ENCODE measurements at places on chromosomes 2 and 18.

DNA sequence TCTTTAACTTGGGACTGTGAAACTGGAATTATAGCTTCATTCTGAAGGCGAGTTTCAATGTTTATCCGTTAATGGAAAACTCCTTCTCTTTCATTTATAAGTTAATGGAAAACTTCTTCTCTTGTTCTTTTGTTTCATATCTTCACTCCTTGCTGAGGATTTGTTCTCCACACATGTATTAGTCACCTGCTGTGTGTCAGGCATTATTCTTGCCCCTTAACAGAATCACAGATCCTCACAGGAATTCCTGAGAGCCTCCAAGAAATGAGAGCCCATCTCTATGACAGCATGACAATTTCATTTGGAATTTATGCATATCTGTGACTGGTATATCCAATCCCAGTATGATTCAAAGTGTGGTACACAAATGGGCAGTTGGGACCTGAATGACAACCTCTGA, 545.8 kb downstream of the BCL11A start:
- DNase-seq, result no peak

- no peak for DNase-seq
Measured at GRCh38 chr2:99899882-99900281, 242.5 kb downstream of the AFF3 start.

GRCh38 chr2:216925636-216926366, 65.9 kb upstream of the TNP1 start:
- no peak for DNase-seq

DNA sequence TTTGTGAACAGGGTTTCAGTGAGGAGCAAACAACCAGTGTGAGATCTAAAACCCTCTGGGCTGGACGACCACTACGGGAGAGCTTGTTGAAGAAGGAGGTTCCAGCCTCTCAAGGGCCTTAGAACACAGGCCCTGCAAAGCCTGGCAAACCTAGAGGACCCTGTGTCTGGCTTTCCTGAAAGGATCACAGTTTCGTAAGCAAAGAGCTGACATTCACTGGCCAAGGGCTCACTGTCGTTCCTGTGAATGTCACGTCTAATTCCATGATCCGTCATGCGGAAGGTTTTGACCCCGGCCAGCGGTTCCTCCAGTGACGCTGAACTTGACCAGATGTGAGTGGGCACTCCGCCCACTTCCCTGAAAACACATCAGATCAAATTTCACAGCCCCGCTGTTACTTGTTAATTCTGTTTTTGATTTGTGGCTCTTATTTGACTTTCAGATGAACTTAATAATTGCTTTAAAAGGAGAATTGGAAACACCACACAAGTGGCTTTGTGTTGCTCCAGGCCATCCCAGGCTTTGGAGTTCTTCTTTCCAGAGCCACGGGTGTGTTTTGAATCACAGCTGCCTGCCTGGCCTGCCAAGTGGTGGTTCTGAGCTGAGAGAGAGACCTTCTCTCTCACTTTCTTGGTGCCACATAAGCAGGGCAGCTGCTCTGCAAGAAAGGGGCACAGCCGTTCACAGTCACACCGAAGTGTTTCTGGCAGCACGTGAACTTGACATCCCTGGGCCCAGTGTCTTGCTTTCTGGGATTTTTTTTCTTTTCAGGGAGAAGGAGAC, 308.4 kb downstream of the NDUFA10 start:
- DNase-seq, result no peak

- no peak for DNase-seq
Measured at GRCh38 chr2:26114151-26114550, 58.7 kb upstream of the GAREM2 start.

- no peak for DNase-seq
Measured at GRCh38 chr18:7878265-7879211, 311.4 kb downstream of the PTPRM start.

- DNase-seq, result no peak
Measured at GRCh38 chr2:26645762-26646161, 4.6 kb upstream of the CIB4 start.

- DNase-seq, result no peak
Measured at GRCh38 chr2:8628179-8628865, 53.5 kb upstream of the ID2 start.

GRCh38 chr2:138106606-138107005, 142.3 kb downstream of the HNMT start:
- no peak for DNase-seq

DNA sequence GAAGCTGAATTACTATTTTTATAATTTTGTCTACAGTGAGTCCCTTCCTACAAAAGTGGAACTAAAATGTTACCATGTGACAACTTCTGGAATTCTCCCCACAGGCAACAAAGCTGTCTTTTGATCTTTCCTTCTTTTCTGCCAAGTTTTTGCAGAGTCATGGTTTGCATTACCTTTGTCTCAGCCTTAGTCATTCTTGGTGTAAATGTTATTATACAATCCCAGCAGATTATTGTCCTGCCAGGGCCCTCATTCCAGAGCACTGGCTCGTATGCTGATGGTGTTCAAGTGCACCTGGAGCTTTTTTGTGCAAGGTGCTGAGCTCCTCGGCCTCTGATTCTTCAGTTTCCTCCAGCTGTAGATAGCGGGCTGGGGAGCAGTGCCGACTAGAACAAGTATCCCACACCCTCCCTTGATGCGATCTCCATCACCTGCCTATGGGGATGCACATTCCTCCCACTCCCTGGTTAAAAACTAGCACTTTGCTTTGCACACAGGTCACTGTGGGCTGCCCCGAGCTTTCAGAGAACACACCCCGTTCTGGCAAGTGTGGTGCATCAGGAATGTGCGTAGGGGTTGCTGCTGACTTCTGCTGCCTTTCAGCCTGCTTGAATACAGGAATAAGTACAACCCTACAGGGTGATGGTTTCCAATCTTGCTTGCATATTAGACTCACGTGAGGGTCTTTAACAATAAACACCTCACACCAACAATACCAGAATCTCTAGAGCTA, 263.6 kb downstream of the RNF144A start:
- DNase-seq, result no peak

DNA sequence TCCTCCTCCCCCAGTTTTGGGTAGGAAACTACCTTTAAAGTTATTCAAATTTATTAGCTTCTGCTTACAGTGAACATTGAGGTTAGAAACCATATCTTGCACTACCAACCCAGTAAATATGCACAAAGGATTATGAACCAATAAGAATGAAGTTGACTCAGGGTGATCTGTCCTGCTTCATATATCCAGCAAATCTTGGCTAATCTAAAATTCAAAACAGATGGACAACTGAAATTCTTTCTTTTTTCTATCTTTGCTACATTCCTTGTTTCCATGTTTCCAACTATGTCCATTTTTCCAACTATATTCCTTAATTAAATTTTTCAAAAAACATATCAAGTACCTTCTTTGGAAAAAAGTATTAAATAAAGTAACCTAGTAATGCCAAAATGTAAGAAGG, 149.3 kb downstream of the FAM124B start:
- no peak for DNase-seq

DNA sequence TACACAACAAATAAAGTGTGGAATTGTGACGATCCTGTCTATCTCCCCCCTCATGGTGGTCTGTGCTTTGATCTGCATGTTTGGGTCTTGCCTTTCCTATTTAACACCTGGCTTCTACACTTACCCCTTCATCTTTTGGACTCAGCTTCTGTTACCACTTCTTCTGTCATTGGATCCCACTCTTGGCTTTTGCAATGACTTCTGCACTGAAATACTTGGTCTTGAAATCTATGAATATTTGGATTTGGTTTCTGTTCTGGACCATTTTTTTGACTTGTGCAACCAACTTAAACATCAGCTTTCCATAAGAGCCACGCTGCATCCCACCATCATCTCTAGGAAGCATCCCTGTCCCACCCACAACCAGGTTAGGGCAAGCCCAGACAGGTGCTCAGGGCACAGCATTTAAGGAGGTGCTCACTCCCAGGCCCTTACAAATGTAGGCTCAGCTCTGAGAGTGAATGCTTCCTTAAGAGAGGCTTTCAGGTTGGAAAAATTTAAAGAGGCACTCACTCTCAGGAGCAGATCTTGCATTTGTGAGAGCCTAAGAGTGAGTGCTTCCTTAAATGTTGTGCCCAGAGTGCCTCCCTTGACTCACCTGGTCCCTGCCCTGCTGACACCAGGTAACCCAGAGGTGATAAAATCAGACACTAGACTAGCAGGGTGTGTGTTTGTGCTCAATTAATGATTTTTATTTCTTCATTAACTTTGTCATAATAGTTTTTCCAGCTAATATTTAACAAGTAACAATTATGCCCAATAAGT, 124.5 kb upstream of the SH3BP4 start:
- DNase-seq, result no peak

DNA sequence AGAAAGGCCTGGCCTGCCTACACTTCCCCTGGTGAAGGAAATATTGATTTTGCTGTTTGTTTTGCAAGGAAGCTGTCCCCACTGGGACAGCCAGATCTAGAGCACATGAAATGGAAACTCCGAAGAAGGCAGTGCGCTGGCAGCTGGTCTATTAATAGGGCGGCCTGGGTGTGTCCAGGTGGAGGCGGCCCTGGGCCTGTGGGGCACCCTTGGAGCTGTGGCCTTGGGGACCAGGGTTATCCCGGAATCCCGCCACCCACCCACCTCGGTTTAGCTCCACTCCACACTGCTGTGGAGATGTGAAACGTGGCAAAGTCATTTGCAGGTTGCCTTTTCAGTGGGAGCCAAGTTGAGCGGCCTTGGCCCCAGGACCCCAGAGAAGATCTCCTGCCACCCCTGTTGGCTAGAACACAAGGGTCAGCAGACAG, 204.3 kb downstream of the KLHL29 start:
- no peak for DNase-seq

GRCh38 chr2:209523867-209524266, 100.0 kb downstream of the MAP2 start:
- DNase-seq, result no peak

- no peak for DNase-seq
Measured at GRCh38 chr18:55508651-55509050, 79.3 kb downstream of the TCF4 start.

DNA sequence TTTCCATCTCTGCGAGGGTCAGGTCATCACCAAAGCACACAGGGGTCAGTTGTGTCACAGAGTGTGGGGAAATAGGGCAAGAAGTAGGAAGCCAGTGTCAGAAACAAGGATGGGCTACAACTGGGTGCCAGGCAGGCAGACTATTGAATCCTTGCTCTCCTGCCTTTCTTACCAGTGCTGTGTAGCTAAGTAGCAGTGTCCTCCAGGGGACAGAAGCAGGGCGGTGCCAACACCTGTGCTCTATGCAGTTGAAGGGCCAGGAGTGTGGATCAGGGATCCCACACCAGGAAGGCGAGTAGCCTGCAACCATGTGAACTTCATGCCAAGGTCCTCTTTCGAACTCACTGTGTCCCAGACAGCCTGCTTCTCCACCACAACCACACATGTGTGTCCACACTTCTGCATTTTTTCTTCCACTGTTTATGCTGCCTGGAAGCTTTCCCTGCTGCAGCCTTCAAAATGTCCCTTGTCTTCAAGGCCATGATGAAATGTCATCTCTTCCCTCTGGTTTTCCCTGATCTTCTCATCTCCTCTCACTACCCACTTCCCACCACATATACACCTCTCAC, 25.4 kb upstream of the REG3G start:
- no peak for DNase-seq

DNA sequence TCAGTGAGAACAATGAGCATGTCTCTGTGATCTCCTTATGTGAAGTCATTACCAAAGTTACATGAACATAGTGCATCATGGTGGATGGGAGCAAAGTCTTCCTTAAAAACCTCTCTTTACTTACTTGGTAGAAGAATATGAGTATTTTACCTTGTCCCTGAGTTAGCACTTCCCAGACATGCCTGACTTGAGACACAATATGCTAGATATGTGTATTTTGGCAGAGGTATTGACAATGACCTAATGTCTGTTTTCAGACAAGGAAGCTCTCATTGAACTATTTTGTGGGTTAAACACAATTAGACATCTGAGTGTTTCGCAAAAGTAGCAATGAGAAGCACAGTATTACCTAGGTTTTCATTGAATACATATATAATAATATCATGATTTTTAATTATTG, 99.1 kb upstream of the MC4R start:
- no peak for DNase-seq

DNA sequence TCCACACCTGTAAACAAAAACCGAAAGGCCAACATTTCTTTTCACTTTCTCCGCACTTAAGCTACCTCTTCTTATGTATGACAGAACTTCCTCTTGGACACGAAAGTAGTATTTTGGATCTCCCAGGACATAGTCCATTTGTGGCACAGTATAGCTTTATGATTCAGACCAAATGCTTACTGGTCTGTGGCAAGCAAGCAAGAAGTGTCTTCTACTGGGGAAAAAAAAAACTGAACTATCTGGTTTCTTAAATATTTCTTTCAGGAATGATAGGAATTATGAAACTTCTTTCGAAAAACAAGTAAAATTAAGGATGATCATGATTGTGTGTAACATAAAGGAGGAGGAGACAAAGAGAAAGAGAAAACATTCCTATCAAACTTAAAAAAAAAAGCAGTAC, 33.6 kb downstream of the SRBD1 start:
- DNase-seq, result no peak

DNA sequence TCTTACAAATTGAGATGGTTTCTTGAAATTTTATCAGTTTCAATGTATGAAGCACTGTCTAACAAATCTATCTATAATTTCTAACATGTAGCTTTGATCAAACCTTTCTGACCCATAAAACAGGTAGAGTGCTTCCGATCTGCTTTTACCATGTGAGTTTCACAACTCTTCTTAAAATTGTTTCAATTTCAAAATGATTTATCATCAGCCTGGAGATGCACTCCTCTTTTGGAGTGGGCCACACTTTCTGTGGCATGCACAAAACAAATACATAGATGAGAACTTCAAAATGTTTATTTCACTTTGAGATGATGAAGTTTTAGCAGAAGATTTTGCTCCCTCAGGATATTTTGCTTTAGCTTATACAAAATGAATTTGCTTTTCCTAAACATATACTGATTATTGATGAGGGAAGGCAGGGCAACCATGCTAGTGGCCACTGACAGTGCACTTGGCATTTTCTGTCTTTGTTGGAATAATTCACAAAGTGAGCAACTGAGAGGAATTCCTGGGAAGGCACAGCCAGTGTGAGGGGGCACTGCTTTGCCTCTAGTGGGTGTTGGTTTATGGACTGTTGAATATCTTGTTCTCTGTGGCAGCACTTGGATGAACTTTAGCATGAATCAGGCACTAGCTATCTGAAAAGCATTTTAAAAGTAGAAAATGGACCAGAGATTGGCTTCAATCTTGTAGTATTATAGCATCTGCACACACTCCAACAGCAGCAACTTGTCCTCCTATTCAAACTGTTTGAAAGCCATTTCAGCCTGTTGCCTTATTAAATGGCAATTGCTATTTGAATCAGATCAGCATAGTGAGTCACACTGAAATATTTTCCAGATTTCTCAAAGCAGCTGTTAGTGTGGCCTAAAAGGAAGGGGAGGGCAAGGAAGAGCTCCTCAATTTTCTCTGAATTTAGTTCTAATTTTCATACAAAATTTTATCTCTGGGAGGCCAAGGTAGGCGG, 193.2 kb downstream of the CCDC85A start:
- DNase-seq, result no peak

DNA sequence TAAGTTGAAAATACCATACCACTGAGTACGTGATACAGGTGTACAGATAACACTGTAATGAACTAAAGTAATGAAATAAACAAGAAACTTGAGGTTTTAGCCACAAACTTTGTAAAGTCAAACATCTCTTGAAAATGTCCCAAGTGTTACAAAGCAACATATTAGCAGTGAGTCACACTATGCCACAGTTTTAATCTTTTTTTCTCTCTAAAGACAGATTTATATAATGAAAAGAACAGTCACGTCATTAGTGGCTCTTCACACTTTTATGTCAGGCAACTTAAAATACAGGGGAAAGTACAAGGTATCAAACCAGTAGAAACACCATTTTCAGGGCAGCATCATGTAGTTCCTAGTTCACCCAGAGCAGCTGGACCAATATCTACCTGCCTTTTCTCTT, 42.1 kb downstream of the RAPH1 start:
- DNase-seq, result no peak
